T-helper 2 cell (primary cell): ENCODE measurements at places on chromosomes 1 and 21.

DNA sequence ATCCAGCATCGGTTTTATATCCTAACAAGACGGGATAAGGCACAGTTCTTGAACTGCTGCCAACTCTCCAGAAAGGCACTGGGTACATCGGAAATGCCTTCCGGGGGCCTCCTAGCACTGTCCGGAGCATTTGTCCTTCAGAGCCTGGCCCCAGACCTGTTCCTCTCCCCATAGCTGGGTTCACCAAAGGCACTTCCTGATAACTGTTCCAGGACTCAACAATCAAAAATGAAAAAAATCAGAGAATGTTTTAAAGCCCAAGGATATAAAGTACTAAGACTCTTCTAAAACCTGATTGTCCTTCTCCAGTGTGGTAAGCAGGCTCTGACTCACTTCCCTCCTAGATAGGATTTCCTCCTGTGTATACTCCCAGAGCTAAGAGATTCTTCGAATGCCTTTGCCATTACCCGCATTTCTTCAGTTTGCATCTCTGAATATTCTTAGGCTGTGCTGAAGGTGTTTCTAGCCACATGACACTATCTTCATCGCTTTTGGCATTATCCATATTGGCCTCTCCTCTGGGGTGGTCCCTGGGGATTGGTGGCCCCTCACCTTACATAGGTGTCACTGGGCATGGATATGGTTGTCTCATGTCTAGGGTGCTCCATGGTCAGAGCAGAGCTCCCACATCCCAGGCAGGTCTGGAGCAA, 112.9 kb downstream of the ZBTB18 start:
- no peak for DNase-seq

- no peak for DNase-seq
These were observed 111.4 kb upstream of the SNX7 start for GRCh38 chr1:98550076-98550475.

DNA sequence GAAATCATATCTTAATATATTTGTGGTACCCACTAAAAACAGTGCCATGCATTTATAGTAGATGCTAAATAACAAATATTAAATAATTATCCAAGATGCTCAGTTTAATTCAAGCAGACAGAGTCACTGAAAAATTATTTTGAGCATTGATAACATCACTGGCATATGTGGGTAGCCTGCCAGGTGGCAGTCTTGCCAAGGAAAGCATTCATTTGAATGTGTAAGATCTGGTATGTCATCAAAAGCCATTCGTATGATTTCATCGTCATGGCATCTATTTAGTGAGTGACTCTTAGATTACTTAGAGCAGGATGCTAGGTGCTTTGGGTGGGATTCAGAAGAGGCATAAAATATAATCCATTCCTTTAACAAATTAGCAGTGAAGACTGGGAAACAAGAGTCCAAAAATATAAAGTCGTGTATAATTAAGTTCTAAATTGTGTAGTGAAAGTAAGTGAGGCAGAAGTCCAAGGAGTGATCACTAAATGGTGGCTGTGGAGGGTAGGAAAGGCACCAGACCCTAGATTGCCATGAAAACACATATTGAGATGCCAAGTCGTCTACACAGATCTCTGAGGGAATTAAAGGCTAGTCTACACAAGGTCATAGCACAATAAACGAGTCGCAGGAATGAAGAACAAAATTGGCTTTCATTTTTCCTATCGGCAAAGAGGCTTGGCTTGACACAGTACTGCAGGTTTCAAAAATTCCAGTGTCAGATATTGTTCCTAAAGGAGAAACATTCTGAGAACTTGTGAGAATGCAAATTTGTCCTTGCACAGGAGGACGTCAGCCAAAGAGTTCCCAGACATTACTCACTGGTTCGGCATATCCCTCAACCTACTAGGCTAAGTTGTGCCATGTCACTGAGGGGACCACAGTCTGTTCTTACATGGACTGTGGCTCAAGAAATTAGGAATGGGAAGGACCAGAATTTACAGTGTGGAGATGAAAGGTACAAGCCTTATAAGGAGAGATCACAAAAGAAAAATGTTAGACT, 130.8 kb downstream of the LYPLAL1 start:
- DNase-seq, result peak; percentile 16

DNA sequence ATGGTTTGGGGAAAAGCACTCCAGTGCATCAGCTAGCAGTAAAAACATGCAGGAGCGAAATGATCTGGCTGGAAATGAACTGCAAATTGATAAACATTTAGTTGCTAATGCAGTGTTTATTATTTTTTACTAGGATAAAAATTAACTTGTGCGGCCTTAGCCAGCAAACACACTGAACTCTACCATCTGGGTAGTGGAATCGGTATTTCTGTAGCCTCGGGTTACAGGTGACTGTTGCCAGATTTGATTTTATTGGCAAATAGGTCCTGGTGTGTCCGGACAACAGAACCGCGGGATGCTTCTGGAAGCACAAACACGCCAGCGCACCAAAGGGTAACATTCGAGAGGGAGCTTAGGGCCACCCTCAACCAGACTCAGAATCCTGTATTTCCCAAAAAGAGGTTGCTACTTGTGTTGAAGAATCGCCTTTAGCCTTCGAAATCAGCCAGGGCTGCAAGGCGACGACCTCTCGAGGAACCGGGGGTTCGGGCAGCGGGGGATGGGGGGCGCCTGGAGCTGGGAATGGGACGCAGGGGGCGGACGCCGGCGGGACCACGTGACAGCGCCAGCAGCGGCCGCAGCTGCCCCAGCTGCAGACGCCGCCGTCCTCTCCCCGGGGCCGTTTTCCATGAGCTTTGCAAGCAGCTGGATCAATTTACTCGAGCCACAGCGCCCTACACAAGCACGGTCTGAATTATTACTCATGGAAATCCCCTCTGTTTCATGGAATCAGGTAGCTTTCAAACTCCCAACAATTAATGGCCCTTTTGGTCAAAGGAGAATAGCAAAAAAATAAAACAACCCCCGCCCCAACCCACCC, 158.8 kb downstream of the TOMM20 start:
- DNase-seq, result no peak

- DNase-seq, result no peak
These were observed 39.1 kb upstream of the DPH5 start for GRCh38 chr1:101064697-101065096.

- DNase-seq, result no peak
These were observed 28.4 kb upstream of the LIN9 start for GRCh38 chr1:226337276-226337875.

DNA sequence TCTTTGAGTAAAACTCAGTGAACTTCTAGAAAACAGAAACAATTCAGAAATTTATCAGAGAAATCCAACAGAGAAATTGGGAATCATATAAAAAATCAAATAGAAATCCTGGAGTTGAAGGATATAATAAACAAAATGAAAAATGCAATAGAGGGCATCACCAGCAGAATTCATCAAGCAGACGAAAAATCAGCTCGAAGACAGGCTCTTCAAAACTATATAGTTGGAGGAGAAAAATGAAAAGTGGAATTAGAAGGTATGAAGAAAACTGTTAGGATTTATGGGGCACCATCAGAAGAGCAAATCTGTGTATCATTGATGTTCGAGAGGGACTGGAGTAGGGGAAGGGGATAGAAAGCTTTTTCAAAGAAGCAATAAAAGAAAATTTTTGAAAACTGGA, 121.5 kb upstream of the GPR52 start:
- no peak for DNase-seq

- no peak for DNase-seq
These were observed 80.5 kb upstream of the CNIH3 start for GRCh38 chr1:224535641-224536040.

- DNase-seq, result no peak
These were observed 80.3 kb downstream of the SELENOF start for GRCh38 chr1:86833461-86834215.

- no peak for DNase-seq
These were observed 7.8 kb upstream of the LRRC8D start for GRCh38 chr1:89812992-89813391.

GRCh38 chr1:164466001-164466421, 93.0 kb upstream of the PBX1 start:
- DNase-seq, result no peak

DNA sequence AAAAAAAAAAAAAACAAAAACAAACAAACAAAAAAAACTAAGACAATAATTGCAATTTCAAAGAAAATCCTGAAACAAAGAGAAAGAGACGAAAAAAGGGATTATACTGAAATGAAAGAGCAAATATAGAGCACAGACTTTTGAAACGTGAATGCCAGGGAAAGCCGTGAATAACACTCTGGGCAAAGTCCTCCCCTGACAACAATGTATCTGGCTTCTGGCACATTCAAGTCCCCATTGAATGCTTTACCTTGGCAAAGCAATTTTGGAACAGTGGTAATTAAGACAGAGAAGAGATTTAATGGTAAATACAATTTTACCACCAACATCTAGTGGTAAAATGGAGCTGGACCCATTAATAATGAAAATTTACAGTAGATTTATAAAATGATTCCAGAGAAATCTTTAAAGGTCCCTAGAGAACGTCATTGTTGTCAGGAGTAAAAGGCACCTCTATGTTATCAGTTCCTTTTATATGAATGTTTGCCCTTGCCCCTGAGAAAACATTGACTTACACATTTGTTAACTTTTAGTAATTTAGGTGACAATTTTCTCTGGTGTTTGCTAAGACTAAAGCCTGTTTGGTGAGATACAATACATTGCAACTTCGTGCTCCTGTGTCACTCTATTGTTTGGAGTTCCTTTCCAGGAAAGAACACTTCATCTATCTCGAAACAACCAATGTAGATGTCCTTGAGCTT, 89.7 kb downstream of the GREM2 start:
- no peak for DNase-seq

GRCh38 chr1:47703156-47703825, 265.4 kb downstream of the FOXD2 start:
- no peak for DNase-seq

- DNase-seq, result peak; percentile 54
These were observed 31.4 kb downstream of the CLCA1 start for GRCh38 chr1:86499987-86500593.

- no peak for DNase-seq
These were observed 70.9 kb upstream of the FAM78B start for GRCh38 chr1:166237675-166238074.

GRCh38 chr21:43311301-43311817, 115.6 kb downstream of the SIK1 start:
- DNase-seq, result no peak

DNA sequence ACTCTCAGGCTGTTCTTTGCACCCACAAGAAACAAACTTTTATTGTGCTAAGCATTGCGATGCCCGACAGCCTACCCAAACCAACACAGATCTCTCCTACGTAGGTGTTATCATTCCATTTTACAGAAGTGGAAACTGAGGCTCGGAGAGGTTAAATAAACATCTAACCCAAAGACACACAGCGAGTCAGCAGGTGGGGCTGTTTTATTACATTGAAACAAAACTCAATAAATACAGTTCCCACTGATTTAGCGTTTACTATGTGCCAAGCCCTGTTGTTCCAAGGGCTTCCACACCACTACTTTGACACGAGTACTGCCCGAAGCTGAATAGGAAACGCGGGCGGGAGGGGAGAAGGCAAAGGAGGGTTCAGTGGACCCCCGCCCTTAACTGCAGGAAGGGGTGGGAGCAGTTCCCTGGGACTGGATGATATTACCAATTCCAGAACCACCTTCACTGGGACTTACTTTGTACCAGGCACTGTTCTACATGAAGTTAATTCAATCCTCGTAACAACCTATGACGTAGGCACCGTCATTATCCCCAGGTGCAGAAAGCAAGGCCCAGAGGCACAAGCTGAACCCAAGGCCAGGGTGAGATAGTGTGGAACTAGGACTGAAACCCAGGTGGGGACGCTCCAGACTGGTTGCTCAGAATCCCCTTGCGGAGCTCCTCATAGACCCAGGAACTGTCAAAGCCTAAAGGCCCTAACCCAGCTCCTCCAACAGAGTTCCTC, 19.3 kb upstream of the ALDH4A1 start:
- no peak for DNase-seq

DNA sequence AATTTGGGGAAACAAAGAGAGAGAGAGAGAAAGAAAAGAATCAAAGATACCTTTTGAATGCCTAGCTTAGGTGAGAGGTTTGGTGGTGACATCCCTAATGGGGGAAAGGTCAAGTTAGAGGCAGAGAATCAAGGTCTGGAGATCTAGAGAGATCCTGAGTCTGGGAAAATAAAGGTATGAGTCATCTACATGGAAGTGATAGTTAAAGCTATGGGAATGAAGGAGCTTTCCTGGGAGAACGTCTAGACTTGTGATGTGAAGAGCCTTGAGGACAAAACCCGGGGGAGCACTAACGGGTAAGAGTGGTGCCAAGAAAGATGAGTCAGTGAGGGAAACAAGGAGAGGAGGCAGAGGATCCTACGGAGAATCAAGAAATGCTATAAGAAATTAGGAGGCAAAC, 110.8 kb upstream of the RUNX1 start:
- DNase-seq, result no peak

- no peak for DNase-seq
These were observed 535.9 kb downstream of the MATN1 start for GRCh38 chr1:30187413-30188023.

DNA sequence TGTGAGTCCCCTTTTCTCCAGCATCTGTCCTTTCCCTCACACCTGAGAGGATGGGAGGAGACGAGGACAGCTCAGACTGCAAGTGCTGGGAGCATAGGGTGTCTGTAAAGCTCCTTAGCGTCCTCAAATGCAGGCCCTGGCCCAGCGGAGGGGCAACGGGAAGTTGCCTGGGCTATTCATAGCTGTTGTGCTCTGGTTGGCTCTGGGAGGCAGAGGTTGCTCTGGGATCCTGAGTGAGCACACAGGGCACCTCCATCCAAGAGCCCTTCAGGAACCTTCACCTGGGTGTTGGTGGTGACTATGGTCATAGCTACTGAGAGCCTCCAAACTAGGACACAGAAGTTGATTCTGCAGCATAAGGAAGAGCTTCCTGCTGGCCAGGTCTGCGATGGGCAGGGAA, 2.6 kb downstream of the PADI1 start:
- no peak for DNase-seq

GRCh38 chr1:30895944-30896660, 12.5 kb downstream of the SDC3 start:
- DNase-seq, result no peak

DNA sequence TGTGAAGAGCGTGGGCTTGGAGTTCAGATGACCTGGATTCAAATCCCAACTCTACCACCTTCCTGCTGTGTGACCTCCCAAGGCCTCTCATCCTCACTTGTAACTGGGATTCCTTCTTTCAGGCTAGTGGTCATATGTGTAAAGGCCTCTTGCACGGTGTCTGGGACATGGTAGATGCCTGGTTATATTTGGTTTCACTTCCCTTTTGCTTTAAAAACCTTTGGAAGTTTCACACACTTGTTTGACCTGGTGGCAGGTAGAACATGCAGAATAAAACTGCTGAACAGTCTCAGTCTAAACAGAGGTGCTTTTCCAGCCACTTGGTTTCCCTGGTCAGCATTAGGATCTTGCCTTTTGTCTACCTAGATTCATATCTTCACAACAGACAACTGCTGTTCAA, 37.0 kb upstream of the RCAN3 start:
- no peak for DNase-seq

GRCh38 chr1:93581917-93582850, 99.5 kb downstream of the BCAR3 start:
- DNase-seq, result no peak
